NCI-H2029 treated with DMSO at 0.1 percent for 48 hours (cell line): ENCODE measurements at places on chromosomes 12 and 14.

DNA sequence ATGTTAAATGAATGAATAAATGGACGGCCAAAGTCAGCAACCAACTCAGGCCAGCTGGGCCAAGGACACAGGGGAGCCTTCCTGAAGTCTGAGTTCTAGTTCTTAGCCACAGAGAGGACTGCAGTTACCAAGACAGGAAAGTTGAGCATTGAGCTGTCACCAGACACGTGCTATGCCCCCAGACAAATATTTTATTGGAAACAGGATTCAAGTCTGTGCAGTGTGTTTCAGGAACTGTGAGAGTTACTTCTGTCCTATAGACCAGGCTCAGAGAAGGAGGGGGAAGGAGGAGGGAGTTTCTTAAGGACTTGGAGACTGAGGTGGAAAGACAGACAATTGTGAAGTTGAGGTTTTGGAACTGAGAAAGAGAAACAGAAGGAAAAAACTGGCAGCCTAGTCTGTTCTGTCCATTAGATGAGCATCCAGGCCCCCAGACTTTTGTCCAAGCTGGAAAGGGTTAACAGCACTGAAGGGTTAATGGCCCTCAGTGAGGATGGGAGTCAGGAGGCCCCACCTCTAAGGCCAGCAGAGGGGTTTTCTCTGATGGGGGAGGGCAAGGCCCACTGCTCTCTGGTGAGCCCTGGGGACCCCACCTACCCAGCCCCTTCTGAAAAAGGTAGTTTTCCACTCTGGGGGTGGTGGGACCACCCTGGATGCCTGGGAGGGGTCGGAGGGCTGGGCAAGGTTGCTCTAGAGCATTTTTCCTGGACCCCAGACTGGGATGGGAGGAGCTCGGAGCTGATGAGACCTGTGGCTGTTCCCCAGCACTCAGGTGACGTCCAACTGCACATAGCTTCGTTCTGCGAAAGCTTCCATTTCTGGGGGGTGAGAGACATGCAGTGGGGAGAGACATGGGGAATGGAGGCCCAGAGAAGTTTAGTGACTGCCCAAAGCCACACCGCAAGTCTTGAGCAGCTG, 6.9 kb upstream of the CMKLR1 start:
- DNase-seq: no peak

- no peak for DNase-seq
Measured at GRCh38 chr12:58443273-58443980, 476.9 kb downstream of the LRIG3 start.

DNA sequence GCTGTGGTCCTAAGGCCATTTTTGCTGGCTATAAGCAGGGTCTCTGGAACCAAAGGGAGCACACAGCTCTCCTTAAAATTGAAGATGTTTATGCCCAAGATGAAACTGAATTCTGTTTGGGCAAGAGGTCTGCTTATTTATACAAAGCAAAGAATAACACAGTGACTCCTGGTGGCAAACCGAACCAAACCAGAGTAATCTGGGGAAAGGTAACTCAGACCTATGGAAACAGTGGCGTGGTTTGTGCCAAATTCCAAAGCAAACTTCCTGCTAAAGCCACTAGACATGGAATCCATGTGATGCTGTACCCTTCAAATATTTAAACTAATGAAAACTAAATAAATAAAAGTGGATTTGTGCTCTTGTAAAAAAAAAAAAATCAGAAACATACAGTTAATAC, 29.6 kb upstream of the BICDL1 start:
- DNase-seq: no peak

DNA sequence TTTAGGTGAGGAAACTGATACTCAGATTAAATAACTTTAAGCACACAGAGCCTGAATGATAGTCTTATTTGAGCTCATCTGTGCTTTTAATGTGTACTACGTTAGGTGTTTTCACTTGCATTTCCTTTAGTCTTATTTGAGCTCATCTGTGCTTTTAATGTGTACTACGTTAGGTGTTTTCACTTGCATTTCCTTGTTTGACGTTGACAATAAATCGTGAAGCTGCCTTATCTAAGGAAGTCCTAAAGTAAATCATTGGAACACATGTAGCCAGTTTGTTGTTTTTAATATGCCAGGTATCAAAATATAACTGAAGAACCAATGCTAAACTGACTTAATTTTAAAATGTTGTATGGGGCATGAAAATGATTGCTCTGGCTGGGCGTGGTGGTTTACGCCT, 2.0 kb downstream of the RAP1B start:
- DNase-seq: no peak

- no peak for DNase-seq
Measured at GRCh38 chr12:58639318-58639934, 280.9 kb downstream of the LRIG3 start.
